ENCODE measurements at places on chromosomes 4 and X.
A peak's percentile ranks its signal among the peaks of the same experiment; 100 is the strongest.

GRCh38 chr4:40283413-40283812 is 51.7 kb upstream of the CHRNA9 start:
- DNase-seq: no peak

- DNase-seq: no peak
Observed at GRCh38 chr4:165301833-165302232, 25.6 kb upstream of the MSMO1 start.

GRCh38 chr4:95572304-95572991 is 23.7 kb upstream of the UNC5C start:
- DNase-seq: peak; percentile 58

DNA sequence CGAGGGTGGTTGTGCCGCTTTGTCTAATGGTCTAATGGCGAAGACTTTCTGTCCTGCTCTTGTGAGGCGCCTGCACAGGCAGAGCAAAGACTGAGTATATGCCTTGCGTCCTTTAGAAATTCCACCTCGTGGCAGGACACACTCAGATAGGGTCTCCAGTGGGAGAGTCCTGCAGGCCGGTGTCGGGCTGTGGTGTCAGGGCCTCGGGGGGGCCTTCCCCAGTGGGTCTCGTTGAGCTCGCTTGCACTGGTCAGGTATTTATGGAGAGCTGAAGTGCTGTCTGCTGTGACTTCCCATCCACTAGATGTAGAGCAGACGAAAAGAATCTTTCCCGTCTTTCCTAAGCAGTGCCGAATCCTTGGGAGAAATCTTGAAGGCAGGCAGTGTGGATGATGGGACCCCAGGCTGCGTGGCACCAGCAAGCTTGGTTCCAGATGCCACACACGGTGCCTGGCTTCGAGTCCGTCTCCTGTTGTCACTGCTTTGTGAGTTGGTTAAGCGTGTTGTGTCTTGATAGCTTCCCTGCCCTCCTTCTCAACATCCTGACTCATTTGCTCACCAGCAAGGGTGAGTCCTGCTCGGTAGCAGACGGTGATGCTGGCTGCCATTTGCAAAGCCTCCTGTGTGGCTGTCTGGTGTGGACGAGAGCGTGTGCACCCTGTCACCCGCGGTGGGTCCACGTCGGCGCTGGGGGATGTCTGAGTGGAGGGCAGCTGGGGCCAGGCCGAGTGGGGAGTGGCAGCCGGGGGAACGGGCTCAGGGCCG is 20.5 kb downstream of the MAEA start:
- no peak for DNase-seq

- no peak for DNase-seq
Observed at GRCh38 chrX:57132046-57132445, 5.2 kb downstream of the SPIN2A start.

Data from kidney glomerular epithelial cell (primary cell).